ENCODE measurements at places on chromosomes 4 and X. TPM values are rescaled to one million over a fixed set of nuclear protein-coding genes. Genes with fewer than 3 reads are reported as not detected.

Gene TMPRSS11E
- not detected for total RNA-seq

Gene SFRP2
- not detected for total RNA-seq

Gene HEPH
- 8.0 TPM for total RNA-seq

Gene SPATA4
- total RNA-seq, result not detected

Gene BMP3
- total RNA-seq, result not detected

GRCh38 chrX:101605146-101605545 is 12.7 kb downstream of the ARMCX6 start:
- DNase-seq, result no peak

DNA sequence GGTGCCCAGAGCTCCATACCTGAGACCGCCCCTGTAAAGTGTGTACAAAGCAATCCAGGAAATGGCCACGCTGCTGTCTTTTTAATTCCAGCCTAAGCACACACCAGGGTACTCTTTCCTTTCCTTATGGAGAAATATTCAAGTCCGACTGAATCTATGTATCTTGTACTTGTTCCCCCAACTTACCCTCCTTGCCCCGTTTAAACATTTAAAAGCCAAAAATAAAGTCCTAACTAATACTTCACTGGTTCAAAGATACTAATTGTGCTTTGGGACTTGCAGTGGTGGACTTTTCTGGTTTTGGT is 731 bp upstream of the AMMECR1 start:
- no peak for DNase-seq

- no peak for DNase-seq
These were observed 16.3 kb downstream of the RBMX2 start for GRCh38 chrX:130418066-130418465.

GRCh38 chr4:88745581-88746163 is 48.0 kb upstream of the NAP1L5 start:
- no peak for DNase-seq

DNA sequence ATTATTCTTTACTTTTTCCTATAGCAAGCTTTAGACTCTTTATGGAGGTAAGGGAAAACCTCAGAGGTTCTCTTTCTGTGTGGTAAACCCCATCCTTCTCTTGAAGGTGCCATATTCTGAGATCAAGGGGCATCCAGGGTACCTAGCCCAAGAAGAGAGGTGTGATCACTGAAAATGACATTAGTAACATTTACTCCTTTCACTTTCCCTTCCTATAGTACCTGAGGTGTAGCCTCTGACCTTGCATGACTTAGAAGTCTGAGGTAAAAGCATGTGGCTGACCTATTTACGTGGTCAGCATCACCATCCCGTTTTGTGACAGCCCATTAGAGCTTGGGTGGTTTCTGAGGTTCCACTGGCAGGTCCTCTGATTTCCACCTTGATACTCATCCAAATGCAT is 25.7 kb downstream of the SGMS2 start:
- DNase-seq, result no peak
